Amniotic stem cell (primary cell): ENCODE measurements at places on chromosomes 11 and 22.

- DNase-seq, result no peak
Measured at GRCh38 chr11:56234155-56234554, at the start of gene OR5T2. TSS of gene OR5T2 (minus strand) at chr11:56234255. CDS start at chr11:56233062, 1,193 bp downstream.

- no peak for DNase-seq
Measured at GRCh38 chr11:119759324-119759723, 30.3 kb upstream of the NECTIN1 start.

DNA sequence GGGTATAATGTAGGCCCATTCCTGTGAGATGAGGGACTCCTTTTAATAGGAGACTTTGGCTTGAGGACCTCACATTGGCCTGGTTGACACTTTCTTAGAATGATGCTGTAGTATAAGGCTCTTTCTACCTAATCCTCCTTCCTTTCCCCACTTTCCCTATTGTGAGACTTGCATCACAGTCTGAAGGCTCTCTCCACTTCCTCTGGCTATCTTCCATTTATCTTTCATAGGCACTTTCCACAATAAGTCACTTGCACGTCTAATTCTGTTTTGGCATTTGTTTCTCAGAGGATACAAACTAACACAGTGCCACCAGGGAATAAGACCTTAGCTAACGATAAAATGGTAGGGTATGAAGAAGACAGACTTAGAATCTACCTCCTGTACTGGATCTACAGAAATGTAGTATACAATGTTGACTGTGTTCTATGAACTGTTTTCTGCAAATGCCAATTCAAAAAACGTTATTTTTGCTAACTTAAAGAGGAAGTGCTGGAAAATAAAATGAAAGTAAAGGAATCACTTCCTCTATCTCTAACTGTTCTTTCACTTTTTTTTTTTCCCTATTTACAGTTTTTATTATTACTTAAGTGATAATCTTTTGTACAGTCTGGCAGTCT is 17.9 kb upstream of the PDE3B start:
- DNase-seq, result no peak

DNA sequence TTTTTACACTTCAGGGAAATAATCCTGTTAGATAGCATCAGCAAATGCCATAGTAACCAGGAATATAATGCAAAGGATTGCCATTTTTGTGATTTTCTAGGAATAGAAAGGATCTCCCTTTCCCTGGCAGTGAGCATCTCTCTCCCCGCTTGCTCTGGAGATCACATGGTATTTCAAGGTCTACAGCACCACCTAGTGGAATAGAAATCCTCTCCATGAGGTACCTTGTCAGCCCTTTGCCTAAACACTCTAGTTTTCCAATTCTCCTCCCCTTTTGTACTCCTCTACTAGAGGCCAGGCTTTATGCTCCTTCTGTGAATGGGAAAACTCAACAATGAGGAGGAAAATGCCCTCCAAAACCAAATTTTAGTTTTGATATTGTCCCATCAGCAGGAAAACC is 78.4 kb downstream of the XRRA1 start:
- DNase-seq, result no peak

DNA sequence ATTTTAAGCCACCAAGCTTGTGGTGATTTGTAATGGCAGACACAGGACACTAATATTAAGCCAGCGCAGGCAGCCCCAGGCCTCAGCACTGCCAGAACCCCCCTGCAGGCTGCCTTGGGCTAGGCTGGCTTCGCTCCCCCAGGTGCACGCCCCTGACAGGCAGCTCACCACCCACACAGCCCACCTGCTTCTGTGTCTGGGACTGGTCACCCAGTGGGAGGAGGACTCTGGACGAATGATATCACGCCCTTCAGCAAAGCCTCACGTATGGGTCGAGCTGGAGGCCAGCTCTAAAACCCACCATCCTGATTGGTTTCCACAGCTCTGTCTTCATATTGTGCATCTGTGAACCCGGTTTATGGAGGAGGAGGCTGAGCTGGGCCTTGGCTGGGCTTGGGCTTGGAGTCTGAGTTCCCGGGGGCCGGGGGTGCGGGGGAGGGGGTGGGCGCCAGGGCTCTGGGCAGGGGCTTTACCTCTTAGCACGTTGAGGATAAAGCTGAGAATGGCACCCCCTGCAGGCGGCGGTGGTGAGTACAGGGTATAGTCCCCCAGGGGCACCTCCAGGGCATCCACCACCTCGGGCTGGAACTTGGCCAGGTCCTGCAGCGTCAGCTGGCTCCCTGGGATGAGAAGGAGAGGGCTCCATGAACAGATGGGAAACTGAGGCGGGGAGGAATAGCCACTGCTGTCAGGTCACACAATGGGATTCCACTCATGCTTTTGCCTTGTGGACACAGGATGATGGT is 13.8 kb downstream of the GGT5 start:
- DNase-seq, result no peak

- no peak for DNase-seq
Measured at GRCh38 chr11:128734103-128734831, 40.4 kb downstream of the FLI1 start.

DNA sequence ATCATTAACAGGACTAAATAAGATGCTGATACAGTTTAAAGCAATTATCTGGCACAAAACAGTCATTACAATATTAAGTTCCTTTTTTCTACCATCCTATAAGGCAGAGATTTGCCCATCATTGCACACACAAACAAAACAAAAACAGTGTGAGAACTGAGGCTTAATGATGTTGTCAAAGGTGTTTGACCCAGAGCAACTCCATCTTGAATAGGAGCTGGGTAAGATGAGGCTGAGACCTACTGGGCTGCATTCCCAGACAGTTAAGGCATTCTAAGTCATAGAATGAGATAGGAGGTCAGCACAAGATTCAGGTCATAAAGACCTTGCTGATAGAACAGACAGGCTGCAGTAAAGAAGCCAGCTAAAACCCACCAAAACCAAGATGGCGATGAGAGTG is 33.2 kb downstream of the CTSC start:
- DNase-seq, result no peak

- no peak for DNase-seq
Measured at GRCh38 chr11:30113326-30113898, 96.6 kb upstream of the KCNA4 start.
